ENCODE measurements at places on chromosomes 3 and 15.
A peak's percentile ranks its signal among the peaks of the same experiment; 100 is the strongest.

- ATAC-seq, result no peak
These were observed 70.9 kb downstream of the CHAC1 start for GRCh38 chr15:41024131-41024530.

- no peak for ATAC-seq
These were observed 321.0 kb upstream of the C2CD4B start for GRCh38 chr15:62486041-62486440.

- ATAC-seq, result no peak
These were observed 129.0 kb downstream of the RPL22L1 start for GRCh38 chr3:170740726-170741591.

GRCh38 chr3:142595581-142595950 lies 627 bp upstream of the PLS1 start:
- ATAC-seq, result no peak

GRCh38 chr3:56612146-56612545 lies 55.2 kb downstream of the CCDC66 start:
- peak; percentile 74 for ATAC-seq

- peak; percentile 83 for ATAC-seq
These were observed 8.9 kb downstream of the CMTM6 start for GRCh38 chr3:32493437-32494414.
